Caki2 (cell line): ENCODE measurements at places on chromosomes 4 and X. TPM values are rescaled to one million over a fixed set of nuclear protein-coding genes. Genes with fewer than 3 reads are reported as not detected.

- no peak for DNase-seq
These were observed 27.4 kb downstream of the HSD17B11 start for GRCh38 chr4:87363552-87363951.

DNA sequence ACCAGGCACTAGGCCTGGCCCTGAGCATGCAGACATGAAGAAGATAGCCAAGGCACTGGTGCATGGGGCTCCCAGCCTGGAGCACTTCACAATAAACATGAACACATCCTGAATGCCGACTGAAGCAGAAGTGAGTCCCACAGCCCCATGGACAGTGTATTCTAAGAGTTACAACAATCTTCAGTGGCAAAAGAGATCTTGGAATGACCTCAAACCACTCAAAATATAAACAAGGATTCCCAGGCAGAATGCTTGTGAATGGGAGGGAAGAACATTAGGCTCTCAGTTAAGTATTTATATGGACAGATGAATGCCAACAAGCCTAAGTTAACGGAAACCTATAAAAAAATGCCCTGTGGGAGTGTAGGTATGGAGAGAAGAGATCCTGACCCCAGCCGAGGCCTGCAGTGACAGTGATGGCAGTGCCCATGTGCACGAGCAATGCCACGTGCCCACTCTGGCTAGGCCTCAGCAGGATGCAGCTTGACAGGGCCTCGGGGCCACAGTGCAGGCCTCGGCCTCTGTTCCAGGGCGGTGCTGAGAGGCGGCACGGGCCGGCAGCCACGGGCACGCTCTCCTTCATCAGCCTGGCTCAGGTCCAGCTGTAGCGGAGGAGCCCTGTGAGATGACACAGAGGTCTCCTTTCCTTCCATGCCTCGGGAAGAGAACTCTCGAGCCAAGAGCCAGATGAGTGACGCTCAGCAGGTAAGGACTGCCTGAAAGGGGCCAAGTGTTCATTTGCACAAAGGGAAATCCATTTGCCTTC, 49.2 kb downstream of the IRF2 start:
- DNase-seq, result no peak

- peak; percentile 81 for DNase-seq
These were observed at the start of gene ALG13 for GRCh38 chrX:111680988-111681779. TSS of gene ALG13 (plus strand) at chrX:111681170. CDS start at chrX:111681219, 49 bp downstream.

DNA sequence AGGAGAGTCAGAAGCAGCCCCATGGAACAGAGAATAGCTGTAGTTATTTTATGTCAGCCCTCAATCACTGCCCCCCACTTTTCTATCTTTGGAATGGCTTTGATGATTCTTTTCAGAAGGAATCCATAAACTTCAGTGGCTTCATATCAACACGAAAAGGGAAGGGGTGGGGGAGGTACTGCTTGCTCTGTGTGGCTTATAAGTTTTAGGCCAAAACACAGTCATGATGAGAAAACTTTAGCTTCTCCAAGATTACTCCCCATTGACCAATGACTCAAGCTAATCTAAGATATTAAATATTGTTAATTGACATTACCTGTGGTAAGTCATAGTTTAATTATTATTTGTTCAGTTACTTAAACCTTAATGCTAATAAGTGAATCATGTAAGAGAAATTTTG, 669.6 kb upstream of the FAM241A start:
- DNase-seq, result no peak

The SPINK2 gene
- not detected in 2 replicates for total RNA-seq

The DKK2 gene
- total RNA-seq, result not detected in 2 replicates

- no peak for DNase-seq
These were observed 405.1 kb downstream of the KCNIP4 start for GRCh38 chr4:21543514-21543913.

GRCh38 chr4:186485561-186486062, 69.8 kb downstream of the MTNR1A start:
- DNase-seq, result no peak

DNA sequence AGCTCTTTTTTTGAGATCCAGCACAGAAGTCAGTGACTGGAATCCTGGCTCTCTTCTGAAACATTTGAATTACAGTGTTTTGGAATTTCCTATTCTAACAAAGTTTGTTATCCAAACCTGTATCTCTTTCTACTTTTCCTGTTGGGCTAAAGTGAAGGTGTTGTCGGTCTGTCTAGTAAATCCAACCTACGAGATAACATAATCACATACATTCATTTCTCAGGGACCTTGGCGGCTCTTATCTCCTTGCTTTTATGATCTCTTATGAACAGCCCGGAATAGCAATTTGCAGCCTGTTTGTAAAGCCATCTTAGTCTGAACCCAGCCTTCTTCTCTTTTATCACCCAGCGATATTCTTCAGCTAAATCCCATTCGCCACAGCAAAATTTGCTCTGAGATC, 14.5 kb downstream of the PPARGC1A start:
- no peak for DNase-seq

DNA sequence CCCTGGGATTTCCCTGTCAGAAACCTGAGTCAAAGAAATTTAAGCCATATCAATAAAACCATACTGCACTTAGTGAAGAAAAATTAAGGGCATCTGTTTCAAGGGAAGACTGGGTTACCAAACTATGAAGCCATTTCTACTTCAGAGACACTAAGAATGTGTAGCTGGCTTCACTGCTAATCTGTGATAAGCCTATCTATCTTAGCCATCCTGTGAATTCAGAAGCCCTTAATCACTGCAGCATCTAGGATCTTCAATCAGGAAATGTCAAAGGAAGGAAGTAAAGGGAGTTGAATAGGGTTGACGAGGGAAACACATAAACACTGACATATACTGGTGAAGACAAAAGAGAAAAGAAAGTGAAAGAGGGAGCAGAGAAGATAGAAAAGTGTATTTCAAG, 777.6 kb upstream of the DIAPH2 start:
- no peak for DNase-seq

GRCh38 chr4:158169506-158169905, 3.3 kb downstream of the GASK1B start:
- DNase-seq, result no peak

GRCh38 chr4:182238355-182238931, 4.8 kb upstream of the TENM3 start:
- DNase-seq, result peak; percentile 84

GRCh38 chr4:14695095-14695845, 307.0 kb upstream of the CPEB2 start:
- no peak for DNase-seq

DNA sequence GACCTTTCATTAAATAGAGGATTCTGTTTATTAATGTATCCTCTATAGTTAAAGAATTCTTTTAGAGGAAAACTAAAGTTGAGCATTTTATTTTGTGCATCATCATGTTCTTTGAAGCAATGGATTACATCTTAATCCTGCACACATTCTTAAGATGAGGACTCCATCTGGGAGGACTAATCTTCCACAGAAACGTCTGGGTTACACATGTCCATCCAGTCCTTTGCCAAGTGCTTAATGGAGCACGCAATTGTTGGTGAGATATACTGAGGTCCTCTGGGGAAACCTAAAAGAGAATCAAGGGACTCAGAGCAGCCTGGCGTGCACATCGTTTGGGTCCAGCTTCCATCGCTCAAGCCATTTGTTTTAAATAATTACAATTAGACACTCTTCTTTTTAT, 115.1 kb upstream of the SFRP2 start:
- no peak for DNase-seq

GRCh38 chrX:10107483-10107882, 49.3 kb upstream of the CLCN4 start:
- no peak for DNase-seq

- no peak for DNase-seq
These were observed 20.9 kb downstream of the PGM2 start for GRCh38 chr4:37847311-37847884.

The VCX3B gene
- not detected in 2 replicates for total RNA-seq

DNA sequence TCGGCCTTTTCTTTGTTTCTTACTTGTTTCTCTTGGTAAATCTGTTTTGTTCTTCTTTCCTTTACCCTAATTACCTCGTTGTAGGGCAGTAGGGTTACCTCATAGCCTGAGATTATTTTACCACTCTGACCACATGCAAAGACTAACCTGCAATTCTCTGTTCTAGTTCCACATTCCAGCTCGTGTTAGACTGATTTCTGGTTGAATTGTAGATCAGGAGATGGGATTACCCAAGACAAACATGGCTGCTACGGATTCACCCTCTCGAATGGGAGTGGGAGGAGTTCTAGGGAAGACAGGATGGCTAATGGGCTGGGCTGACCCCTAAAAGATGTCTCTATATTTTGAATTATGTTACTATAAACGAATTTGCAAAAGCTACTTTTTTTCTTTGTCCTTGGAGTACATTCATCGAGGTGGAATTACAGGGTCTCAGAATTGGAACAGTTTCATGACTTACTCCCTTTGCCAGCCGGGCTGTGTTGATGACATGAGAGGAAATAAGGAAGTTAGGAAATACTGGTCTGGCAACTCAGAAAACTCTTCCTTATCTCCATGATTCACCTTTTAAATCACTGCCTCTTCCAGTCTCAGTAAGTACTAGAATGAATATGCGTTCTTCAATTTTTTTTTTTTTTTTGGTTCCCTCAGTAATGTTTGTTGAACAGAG, 36.7 kb upstream of the FBXW7 start:
- no peak for DNase-seq

DNA sequence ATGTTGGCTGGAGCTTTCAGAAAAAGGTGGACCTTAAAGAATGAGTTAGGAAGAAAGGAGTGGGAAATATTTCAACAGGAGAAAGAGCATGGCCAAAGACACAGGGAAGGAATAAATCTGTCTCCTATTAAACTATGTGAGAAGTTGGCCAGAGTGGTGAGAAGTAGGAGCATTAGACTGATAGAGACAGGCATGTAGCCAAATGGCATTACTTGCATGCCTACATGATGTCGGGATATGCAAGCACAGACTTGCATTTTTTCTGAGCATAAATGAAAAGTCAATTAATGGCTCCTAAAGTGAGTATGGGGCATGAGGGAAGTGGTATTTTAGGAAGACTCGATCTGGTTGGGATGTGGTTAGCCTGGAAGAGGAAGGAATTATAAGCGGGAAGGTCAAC, 279.6 kb upstream of the PITX2 start:
- no peak for DNase-seq
